AG04450 (cell line): ENCODE measurements at places on chromosomes 12 and 14. TPM values are rescaled to one million over a fixed set of nuclear protein-coding genes. Genes with fewer than 3 reads are reported as not detected.

The PEX5 gene
- 13.8 and 15.5 TPM in 2 replicates for polyA plus RNA-seq

The DLGAP5 gene
- polyA plus RNA-seq = 9.0 and 16.4 TPM in 2 replicates

The SERPINA1 gene
- 1.7 and 1.9 TPM in 2 replicates for polyA plus RNA-seq

The RASSF8 gene
- polyA plus RNA-seq = 22.0 and 25.5 TPM in 2 replicates

The PPP4R4 gene
- 0.60 and 0.65 TPM in 2 replicates for polyA plus RNA-seq

The MYG1 gene
- 47.8 and 63.2 TPM in 2 replicates for polyA plus RNA-seq

The TROAP gene
- polyA plus RNA-seq = 7.6 and 10.3 TPM in 2 replicates

The ZCCHC8 gene
- polyA plus RNA-seq = 13.0 and 16.6 TPM in 2 replicates
